ENCODE measurements at places on chromosomes 13 and 19.
A peak's percentile ranks its signal among the peaks of the same experiment; 100 is the strongest.

DNA sequence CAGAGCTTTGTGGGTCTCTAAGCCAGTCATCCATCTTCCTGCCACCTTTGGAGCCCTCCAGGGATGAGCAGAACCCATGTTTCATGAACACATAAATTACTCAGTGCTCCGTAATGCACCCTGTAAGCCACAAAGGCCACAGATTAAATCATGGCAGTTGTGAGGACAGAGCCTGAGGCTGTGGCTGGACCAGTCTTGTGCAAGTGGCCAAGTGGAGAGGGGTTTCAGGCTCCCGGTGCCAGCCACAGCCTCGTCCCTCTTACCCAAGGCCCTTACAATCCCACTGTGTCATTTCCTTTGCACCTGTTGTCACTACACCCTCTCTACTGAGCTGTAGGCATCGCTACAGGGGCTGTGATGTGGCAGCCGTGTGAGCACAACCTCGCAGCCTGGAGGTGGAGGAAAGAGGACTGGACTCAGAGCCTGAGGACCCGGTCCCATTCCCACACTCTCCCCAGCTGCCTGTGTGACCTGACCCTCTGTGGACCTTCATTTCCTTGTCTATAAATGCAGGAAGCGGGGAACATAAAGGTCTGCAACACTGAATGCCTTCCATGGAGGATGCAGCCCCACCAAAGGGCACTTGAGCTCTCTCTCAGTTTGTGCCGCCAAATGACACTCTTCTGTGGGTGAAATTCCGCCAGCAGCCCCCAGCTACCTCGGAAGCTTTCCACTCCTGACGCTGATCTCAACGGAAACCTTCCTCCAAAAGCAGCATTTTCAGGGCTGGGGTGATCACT lies 792.0 kb downstream of the UQCRFS1 start:
- DNase-seq = no peak

DNA sequence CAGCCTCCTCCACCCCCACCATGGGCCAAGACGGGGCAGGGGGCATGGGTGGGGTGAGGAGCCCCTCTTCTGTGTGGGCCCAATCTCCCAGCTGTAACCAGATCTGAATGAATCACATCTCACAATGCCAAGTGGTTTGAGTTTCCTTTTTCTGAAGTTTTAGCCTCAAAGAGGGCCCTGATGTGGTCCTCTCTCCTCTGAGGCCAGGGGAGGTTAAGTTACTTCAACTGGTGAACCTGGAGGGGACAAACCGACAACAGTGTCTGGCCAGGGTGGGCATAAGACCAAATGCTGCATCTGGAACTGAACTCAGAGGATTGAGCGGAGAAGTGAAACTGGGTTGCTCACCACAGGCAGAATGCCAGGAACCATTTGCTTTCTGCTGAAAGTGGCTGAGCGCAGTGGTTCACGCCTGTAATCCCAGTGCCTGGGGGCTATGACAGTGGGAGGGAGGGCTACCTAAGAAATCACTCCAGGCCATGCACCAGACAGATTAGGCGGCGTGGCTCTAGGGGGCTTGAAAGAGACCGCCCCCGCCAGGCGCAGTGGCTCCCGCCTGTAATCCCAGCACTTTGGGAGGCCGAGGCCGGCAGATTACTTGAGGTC lies 15.4 kb upstream of the IRGC start:
- no peak for DNase-seq

DNA sequence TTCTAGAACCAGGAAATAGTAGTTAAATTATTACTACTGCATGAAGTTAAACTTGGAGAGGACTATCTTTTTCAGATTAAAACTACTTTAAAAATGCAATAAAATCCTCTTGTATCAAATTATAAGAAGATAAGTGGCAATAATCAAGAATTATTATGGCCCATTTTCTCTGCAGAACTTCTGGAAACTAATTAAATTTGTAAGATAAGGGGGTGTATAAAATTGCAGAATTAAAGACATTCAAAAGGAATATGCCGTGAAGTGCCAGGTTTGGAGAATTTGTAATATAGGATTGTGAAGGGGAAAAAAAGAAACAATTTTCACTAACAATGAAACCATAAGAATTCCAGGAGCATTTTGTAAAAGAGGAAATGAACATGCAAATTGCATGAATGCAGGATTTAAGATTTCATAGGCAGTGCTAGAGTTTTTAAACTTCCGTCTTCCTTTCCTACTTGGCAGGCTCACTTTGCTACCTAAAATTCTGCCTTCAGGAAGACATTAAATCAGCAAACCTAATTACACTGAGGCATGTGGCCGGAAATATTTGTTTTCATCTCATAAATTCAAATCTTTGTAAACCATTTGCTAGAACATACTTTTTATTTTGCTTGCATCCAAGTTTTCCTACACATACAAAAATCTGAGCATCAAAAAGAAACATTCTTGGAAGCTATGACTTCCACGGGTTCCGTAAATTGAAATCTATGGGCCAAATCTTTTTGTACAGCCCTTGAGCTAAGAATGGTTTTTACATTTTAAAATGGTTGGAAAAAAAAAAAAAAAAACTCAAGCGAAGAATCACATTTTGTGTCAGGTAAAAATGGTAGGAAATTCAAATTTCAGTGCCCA lies 166.9 kb downstream of the DCLK1 start:
- no peak for DNase-seq

DNA sequence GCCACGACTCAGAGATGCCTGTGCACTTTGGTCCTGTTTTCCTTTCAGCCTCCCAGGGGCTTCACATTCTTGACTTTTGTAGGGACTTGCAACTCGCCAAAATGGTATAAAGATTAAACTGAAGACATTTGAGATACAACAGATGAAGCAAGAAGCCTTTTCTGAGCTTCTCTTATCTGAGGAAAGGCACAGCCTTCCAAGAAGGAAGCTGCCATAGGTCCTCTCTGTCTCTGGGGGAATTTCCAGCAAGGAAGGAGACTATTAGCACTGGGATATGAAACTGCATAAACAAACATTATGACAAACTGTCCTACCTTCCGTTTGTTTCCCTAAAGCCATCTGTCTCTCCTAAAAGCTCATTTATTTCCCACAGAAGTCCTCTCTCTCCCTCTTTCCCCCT lies 39.3 kb downstream of the TGDS start:
- no peak for DNase-seq

GRCh38 chr19:10290876-10291553 lies 1.3 kb downstream of the ICAM5 start:
- DNase-seq = peak; percentile 48

- DNase-seq = no peak
These were observed 273.8 kb downstream of the LIG4 start for GRCh38 chr13:107941345-107942029.

All from T-helper 17 cell (primary cell).